Brain (organoid and tissue), 16 donors: ENCODE measurements at places on chromosomes 11 and 22.

DNA sequence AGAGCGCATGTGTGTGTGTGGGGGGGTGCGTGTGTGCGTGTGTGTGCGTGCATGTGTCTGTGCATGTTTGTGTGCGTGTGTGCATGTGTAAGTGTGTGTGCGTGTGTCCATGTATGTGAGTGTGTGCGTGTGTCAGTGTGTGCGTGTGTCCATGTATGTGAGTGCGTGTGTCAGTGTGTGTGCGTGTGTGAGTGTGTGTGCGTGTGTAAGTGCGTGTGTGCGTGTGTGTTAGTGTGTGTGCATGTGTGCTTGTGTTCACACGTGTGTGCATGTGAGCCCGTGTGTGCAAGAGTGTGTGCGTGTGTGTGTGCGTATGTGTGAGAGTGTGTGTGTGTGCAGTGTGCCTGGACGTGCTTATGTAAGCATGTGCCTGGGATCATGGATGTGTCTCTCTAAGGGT is 14.7 kb upstream of the APOL6 start:
- DNase-seq: no peak

DNA sequence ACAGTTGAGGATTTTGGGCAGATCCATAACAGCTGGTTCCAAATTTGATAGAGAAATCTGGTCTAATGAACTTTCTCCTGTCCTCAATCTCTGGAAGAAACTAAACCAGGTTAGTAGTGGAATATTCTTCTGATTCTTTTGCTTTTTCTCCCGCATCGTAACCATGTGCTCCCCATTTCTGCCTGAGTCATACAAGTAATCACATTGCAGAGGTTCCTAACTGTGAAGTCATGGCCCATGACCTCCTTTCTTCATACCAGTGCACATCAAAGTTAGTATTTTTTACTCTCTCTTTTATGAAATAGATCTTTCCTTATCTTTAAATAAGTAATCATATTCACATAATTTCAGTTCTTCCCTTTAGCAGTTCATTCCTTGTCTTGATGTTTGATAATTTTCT is 249.0 kb downstream of the DYNC2H1 start:
- no peak for DNase-seq

DNA sequence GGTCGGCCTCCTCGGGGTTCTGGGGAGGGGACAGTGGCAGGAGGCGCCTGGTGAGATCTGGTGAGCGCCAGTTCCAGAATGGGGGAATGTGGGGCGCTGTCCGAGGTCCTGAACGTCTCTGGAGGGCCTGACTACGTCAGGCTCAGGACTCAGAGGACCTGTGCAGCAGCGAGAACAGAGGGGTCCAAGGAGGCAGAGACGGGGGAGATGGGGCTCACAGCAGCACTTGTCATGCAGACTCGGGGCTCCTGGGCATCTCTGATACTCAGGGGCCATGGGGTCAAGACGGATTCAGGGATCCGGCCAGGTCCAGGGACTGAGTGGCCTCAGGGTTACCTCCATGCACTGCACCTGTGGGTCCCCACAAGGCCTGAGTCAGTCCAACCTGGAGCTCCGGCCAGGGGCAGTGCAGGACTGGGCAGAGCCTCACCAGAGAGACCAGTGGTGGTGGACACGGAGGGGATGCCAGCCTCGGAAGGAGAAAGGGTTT is 92.2 kb downstream of the BRD1 start:
- no peak for DNase-seq

DNA sequence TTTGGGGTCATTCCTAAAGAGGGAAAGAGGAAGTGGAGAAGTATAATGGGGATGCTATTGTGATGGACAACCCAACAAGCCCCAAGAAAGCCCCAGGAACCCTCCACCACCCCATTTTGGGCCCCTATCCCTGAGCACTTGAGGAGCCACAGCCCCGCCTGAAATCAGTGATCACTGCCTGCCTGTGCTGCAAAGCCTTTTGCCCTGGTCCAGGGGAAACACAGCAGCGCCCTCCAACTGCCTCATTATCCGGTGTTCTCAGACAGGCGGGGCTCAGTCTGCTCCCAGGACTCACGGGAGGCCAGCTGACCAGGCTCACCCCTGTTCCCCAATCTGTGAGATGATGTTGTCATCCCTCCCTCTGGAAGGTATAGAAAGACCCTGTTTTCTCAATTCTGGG is 44.7 kb upstream of the TTC12 start:
- DNase-seq: no peak

DNA sequence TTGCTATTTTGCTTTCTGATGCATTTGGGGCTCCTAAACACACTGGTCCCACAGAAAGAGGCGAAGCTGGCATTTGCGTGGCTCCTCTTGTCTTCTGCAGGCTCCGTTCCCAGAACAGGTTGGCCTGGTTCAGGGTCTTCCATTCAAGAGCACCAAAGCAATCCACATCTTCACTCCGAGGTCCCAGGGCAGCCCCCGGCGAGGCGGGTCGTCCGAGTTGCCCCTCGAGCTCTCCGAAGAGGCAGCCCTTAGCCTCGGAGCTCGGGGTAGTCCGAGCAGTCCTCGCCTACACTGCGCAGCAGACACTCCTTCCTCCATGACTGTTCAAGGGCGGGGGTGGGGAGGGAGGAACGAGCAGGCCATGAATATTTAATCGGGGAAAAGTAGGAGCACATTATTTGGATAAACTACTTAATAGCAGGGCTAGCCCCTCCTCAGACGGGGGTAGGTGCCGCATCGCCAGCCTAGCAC is 321.3 kb downstream of the BLID start:
- DNase-seq: peak; percentile 30

DNA sequence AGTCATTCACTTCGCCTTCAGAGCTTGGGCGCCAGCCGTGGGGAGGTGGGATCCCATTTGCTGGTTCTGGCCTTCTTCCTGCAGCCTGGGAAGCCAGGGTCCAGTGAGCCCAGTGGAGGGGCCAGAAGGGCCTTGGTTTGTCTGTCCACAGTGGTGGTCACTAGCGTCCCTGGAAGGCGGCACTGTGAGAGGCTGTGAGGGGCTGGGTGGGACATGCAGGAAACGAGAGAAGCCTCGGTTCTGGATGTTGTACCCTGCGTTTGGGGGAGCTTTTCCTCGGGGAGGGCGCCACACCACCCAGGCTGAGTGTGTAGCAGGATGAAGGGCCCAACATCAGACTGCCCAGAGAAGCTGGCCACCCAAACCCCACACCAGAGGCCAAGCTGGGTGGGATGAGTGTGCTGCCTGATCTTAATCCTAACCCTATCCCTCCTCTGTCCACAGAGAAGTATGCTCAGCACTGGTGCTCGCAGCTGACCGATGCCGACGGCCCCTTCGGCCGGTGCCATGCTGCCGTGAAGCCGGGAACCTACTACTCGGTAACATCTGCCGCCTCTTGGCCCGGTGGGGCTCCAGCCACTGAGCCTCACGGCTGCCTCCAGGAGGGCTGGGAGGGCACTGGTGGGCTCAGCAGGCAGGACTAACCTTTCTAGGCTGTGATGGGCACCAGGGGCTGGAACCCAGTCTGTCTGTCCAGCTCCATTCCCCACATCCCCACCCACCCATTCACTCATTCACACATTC is 14.4 kb downstream of the MUC5AC start:
- no peak for DNase-seq

DNA sequence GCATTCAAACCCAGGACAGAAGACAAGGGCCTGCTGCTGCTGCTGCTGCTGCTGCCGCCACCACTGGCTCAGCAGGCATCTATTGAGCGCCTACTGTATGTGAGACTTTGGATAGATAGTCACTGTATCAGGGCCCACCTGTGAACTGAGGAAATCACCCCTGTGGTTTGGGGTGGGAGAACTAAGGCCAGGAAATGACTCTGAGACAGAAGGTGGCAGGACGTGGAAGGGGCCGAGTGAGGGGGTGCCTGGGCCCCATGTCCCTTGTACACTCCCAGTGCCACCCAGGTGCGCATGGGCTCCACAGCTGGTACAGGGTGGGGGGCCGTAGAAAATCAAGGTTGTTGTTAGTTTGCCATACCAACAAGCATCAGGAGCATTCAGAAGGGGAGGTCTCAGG is 50.6 kb downstream of the ARHGAP8 start:
- DNase-seq: no peak

DNA sequence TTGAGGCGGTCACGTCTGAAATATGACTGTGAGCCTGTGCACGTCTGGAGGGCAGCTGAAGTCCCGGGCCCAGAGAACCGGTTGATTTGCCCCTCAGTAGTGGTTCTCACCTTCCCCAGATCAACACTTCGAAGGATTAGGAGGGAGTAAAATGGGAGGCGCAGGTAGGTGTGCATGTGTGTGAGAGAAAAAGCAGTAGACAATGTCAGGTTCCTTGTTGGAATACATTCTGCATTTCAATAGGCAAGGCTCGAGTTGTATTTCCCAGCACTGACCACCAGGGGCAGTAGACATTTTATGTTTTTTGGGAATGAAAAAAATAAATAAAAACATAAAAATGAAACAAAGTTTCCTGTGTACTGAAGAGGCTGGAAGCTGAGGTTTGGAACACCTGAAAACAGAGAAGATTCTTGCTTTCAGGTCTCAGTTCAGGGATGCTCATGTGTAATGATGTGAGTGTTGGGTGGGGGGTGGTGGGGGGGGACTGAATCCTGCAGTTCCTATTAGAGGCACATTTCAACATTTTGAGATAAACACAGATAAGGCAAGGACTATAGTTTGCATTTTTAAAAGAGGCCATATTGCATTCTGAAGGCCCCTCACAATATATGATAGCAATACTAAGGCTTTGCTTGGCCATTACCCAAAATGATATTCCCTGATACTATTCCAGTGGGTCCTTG is 333.9 kb downstream of the CADM1 start:
- peak; percentile 79 for DNase-seq

DNA sequence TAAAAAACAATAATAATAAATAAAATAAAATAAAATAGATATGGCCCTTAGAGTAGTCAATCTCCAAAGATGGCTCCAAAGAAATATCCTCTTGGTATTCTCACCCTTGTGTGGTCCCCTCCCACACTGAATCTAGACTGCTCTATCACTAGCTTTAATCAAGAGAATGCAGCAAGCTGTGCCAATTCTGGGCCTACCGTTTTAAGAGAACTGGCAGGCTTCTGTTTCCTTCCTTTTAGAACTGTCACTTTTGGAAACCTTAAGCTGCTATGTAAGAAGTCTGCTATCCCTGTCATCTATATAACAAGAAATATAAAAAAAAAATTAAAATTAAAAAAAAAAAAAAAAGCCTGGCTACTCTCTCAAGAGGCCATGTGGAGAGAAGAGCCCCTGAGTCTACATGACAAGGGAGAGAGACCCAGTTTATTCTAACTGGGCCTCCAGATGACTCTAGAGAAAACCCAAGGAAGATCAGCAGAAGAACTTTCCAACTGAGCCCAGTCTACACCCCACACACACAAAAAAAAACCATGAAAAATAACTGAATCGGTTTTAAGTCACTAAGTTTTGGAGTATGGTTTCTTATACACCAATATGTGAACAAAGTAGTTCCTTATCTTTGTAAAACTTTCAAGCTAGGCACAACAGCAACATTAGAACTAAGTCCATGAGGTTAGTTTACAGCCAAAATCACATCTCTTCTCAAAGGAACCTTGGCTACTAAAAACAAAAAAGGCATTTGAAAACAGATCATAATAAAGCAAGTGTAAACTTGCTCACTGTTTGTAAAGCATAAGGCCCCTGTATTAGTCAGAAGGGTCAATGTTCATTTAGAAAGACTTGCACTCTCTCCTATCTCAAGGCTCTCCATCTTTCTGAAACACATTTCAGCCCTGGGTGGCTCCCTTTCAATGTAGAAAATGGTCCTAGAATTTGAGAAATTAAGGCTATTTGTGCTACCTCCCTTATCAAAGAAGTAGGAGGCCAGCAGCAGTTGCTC is 67.3 kb downstream of the AMBRA1 start:
- no peak for DNase-seq

GRCh38 chr22:30252411-30253204 is 6.0 kb upstream of the LIF start:
- DNase-seq: no peak

GRCh38 chr11:16853266-16853665 is 114.8 kb downstream of the C11orf58 start:
- no peak for DNase-seq

- DNase-seq: no peak
Measured at GRCh38 chr11:117281159-117281558, 10.0 kb upstream of the BACE1-AS start.

DNA sequence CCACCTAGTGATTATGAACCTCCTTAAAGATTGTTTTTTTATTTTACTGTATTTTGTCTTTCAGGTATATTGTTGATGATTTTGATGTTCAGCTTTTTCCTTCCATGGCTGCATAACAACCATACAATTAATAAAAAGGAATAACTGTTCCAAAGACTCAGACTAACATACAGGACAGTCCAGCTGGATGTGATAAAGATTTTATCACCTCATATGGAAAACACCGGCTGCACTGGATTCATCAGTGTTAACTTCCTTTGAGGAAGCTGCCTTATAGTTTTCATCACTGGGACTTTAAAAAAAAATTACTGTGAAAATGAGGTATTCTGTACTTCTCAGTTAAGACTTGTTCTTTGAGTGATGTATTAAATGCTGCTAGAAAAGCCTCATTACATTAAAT is 19.5 kb downstream of the AQP11 start:
- DNase-seq: no peak

DNA sequence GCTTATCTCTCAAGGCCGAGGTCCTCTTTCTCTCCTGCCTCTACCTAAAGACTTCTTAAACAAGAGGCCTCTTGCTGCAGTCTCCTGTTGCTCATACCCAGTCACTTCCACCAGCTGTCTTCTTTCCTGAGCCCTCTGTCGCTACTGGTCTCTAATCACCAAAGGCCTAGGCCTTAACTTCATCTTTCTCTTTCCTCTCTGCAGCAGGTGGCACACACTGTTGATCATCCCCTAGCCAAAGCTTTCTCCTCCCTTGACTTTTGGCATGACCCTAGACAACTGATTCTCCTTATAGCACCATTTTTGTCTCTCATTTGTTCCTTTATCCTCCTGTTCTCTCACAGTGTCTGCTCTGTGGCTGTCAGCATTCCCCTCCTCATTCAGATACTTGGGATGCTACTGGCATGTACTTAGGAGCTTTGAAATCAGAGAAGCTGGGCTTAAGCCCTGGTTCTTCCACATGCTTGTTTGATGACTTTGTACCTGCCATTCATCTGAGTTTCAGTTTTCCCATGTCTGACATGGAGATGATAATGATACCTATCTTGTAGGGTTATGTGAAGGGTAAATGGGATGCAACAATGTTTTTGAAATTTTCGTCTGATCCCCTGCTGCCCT is 22.4 kb downstream of the ENDOD1 start:
- DNase-seq: no peak

GRCh38 chr22:29885610-29886009 is 2.6 kb downstream of the MTMR3 start:
- no peak for DNase-seq
